ENCODE measurements at places on chromosomes 5 and 9. TPM values are rescaled to one million over a fixed set of nuclear protein-coding genes. Genes with fewer than 3 reads are reported as not detected.

Gene KCNV2
- not detected for total RNA-seq

- no peak for DNase-seq
- no peak overlapping the region for H3K27ac ChIP-seq
- no peaks in the 10 kb centered on the region for H3K27me3 ChIP-seq
- no peaks in the 10 kb centered on the region for H3K36me3 ChIP-seq
- no peaks in the 10 kb centered on the region for H3K4me1 ChIP-seq
Measured at GRCh38 chr9:9625248-9625647, 987.6 kb downstream of the PTPRD start.

Gene NMUR2
- not detected for total RNA-seq

DNA sequence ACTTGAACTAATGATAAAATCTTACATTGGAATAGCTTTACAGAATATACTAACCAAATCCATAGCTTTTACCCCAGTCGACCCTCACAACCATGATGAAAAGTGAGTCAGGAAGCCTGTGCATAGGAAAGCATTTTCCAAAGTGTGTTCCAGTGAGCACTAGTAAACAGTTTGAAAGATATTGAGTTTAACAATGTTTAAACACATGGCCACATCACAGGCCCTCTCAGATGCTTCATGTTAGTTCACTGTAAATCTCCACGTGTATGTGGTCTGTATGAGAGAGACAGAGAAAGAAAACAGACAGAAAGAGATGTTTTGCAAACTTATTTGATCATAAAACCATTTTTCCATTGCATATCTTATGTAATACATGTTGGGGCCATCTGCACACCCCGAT, 27.0 kb downstream of the PRUNE2 start:
- no peak overlapping the region for H3K4me3 ChIP-seq
- no peak for DNase-seq
- H3K27me3 ChIP-seq: no peaks in the 10 kb centered on the region
- no peaks in the 10 kb centered on the region for H3K36me3 ChIP-seq
- no peaks in the 10 kb centered on the region for H3K4me1 ChIP-seq

Gene NOXA1
- 3.4 TPM for total RNA-seq

DNA sequence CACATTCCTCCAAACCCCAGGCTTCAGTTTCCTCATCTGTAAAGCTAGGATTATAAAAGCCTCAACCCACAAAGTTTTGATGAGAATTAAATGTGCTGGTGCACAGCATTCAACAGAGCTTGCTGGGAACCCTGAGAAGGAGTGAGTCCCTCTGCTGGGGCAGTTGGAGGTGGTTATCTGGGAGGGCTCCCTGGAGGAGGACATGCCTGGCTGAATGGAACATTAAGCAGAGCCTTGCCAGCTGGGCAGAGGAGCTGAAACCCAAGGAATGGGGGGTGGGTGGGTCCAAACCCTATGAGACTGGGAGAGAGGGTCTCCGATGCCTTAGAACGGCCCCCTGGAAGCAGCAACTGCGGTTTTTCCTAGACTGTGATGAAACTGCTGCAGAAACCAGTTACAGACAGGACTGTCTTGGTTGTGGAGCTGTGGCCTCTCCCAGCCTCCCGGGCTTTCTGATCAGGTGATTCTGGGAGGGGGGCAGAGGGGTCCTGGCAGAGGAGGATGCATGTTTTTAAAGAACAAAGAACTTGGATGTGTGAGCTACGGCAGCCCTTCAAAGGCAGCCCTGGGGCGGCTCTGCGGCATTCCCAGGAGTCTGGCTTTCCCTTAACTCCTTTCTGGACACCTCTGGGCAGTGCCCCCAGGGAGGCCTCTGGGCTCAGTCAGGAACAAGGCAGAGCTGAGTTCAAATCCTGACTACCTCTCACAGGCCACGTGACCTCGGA, 20.8 kb downstream of the FIBCD1 start:
- no peak for DNase-seq
- no peak overlapping the region for H3K4me3 ChIP-seq
- H3K27me3 ChIP-seq: no peaks in the 10 kb centered on the region
- H3K4me1 ChIP-seq: no peaks in the 10 kb centered on the region
- no peak overlapping the region for H3K27ac ChIP-seq

DNA sequence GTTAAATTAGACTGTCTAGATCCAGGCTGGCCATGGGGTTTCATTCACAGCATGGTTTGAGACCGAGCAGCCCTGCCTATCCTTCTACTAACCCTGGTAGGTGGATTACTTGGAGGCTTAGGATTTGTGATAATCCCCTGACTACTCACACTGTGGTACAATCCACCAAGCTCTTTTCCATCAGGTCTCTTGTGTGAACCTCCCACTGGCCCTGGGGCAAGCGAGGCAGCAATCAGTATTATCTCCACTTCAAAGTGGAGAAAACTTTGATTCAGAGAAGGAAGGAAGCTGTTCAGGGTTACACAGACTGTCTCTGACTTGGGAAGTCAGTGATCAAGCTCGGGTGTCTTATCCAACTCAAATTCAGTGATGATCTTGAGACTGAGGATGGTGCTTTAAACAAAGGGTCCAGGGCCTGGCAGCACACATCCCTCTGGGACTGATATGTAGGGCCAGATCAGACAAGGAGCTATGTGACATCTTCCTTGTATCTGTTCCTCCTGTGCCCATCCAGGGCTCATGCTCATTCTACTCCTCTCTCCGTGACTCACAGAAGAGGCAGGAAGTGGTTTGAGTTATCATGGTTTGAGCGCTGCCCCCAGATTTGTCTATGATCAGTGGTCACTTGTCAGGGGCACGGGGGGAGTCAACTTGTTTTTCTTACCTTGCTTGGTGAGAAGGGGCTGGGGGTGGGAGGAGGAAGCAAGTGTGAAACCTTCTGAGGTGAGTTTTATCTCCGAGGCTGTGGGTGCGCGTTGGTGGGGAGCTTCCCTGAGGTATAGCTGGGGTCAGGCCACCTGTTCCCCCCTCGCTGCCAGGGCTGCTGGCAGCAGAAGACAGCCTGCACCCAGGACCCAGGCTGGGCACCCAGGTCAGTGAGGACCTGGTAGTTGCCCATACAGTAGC, 48.6 kb downstream of the RGS3 start:
- no peak overlapping the region for H3K4me3 ChIP-seq
- peaks cover 69% of the 10 kb centered on the region for H3K36me3 ChIP-seq
- peak overlapping the region; percentile 61 for H3K27ac ChIP-seq
- no peaks in the 10 kb centered on the region for H3K27me3 ChIP-seq

DNA sequence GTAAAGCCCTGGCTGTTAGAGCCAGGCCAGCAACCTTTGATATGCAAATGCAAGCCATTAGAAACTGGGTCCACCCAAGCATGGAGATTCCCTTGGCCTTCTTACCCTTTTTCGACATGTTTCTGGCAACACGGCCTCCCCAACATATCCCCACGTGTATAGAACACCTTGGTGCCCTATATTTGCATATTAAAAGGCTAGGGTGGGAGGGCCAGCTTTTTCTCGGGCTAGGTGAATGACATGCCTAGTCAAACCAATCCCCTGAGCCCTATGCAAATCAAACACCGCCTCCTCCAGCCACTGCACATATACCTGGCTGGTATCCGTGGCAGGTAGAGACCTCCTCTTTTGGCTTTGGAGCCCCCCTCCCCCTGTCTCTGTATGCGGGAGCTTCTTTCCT, 55.6 kb upstream of the ZFR start:
- H3K27me3 ChIP-seq: no peaks in the 10 kb centered on the region
- H3K4me1 ChIP-seq: peaks cover 11% of the 10 kb centered on the region
- no peak overlapping the region for H3K4me3 ChIP-seq

Gene ADAMTSL2
- 4.9 TPM for total RNA-seq

Gene COL27A1
- 2.7 TPM for total RNA-seq

Gene UNC13B
- 14.6 TPM for total RNA-seq

- H3K36me3 ChIP-seq: no peaks in the 10 kb centered on the region
- DNase-seq: no peak
- no peaks in the 10 kb centered on the region for H3K27me3 ChIP-seq
Measured at GRCh38 chr9:4964540-4964939, 20.5 kb upstream of the JAK2 start.

DNA sequence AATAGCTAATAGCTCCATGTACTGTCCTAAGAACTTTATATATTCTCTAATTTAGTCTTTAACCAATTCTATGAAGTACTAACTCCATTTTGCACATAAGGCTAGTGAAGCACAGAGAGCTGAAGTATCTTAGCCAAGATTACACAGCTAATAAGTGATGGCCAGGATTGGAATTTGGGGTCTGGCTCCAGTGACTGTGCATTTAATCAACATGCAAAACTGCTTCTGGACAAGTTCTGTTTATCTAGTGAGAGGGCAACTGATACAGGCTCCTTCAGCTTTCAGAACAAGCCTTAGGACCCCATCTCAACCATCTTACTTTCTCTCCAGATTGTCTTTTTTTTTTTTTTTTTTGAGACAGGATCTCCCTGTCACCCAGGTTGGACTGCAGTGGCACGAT, 21.3 kb downstream of the SLC25A25 start:
- no peak overlapping the region for H3K4me3 ChIP-seq
- H3K27me3 ChIP-seq: no peaks in the 10 kb centered on the region
- peaks cover 39% of the 10 kb centered on the region for H3K4me1 ChIP-seq

GRCh38 chr5:180589771-180590542, 1.3 kb downstream of the SCGB3A1 start:
- DNase-seq: no peak
- no peak overlapping the region for H3K4me3 ChIP-seq
- H3K27ac ChIP-seq: no peak overlapping the region
- H3K4me1 ChIP-seq: no peaks in the 10 kb centered on the region
- no peaks in the 10 kb centered on the region for H3K27me3 ChIP-seq

Gene HRCT1
- total RNA-seq: 4.9 TPM
